ENCODE measurements at places on chromosomes 7 and 10. TPM values are rescaled to one million over a fixed set of nuclear protein-coding genes. Genes with fewer than 3 reads are reported as not detected.

The FBXL13 gene
- 0.89 TPM for total RNA-seq

DNA sequence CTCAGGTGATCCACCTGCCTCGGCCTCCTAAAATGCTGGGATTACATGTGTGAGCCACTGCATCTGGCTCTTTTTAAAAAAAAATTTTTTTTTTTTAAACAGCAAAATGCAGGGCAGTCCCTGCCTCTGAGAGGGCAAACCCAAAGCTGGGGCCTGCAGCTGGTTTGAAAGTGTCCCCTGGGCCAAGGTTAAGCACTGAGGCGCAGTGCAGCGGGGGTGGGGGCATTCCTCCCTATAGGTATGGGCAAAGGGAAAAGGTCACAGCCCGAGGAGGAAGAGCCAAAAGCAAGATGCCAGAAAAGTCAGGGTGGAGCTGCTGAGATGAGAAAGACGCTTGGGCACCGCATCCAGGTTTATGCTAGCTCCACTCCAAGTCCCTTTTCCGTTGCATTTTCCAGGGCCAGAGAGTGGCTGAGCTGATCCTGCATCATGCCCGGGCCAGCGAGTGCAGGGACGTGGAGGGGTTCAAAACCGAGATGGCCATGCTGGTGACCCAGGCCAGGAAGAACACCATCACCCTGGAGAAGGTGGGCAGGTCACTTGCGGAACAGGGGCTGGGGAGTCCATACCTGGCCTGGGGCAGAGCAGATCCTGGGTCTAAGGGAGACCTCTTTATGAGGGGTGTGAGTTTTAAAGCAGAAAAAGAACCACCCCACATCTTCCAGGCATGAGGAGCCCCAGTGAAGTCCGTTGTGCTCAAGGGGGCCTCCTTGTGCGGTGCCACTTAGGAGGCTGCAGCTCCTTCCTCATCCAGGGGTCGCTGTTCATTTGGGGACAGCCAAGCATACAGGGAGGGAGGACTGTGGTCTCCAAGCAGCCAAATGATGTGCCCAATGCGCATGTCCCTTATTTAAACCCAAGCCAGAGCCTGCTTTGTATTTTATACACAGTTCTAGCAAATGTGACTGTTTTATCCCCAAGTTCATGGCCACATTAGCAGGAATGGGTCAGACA is 7.0 kb upstream of the NDUFB2 start:
- H3K36me3 ChIP-seq: peaks cover 53% of the 10 kb centered on the region
- no peak overlapping the region for H3K27ac ChIP-seq
- H3K4me3 ChIP-seq: no peak overlapping the region
- no peak for DNase-seq
- H3K27me3 ChIP-seq: no peaks in the 10 kb centered on the region
- H3K4me1 ChIP-seq: no peaks in the 10 kb centered on the region

- peaks cover 8% of the 10 kb centered on the region for H3K4me1 ChIP-seq
- DNase-seq: no peak
- H3K4me3 ChIP-seq: no peak overlapping the region
- H3K36me3 ChIP-seq: peaks cover 14% of the 10 kb centered on the region
- no peak overlapping the region for H3K27ac ChIP-seq
Measured at GRCh38 chr7:139568346-139568675, 44.8 kb downstream of the CLEC2L start.

- H3K27ac ChIP-seq: no peak overlapping the region
- H3K27me3 ChIP-seq: peaks cover 6% of the 10 kb centered on the region
- no peaks in the 10 kb centered on the region for H3K4me1 ChIP-seq
- H3K4me3 ChIP-seq: no peak overlapping the region
Measured at GRCh38 chr10:14476006-14476405, 145.3 kb upstream of the FRMD4A start.

GRCh38 chr7:111358915-111359314 is 203.4 kb downstream of the IMMP2L start:
- H3K4me1 ChIP-seq: no peaks in the 10 kb centered on the region
- no peak overlapping the region for H3K27ac ChIP-seq
- H3K27me3 ChIP-seq: no peaks in the 10 kb centered on the region
- no peaks in the 10 kb centered on the region for H3K36me3 ChIP-seq

DNA sequence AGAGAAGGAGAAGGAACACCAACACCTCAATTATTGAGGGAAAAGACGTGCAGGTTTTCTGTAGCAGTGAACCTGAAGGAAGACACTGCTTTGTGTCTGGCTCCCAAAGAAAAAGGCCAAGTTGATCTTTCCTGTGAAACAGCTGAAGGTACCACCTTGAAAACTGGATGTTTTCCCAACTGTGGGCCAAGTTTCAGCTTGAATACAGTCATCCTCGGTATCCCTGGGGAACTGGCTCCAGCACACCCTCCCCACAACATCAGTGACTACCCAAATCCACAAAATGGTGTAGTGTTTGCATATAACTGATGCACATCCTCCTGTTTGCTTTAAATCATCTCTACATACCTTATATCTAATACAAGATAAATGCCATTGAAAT is 297.0 kb upstream of the PITRM1 start:
- no peak overlapping the region for H3K4me3 ChIP-seq
- DNase-seq: no peak
- H3K27me3 ChIP-seq: no peaks in the 10 kb centered on the region
- H3K27ac ChIP-seq: no peak overlapping the region
- H3K36me3 ChIP-seq: no peaks in the 10 kb centered on the region
- H3K4me1 ChIP-seq: peaks cover 40% of the 10 kb centered on the region

DNA sequence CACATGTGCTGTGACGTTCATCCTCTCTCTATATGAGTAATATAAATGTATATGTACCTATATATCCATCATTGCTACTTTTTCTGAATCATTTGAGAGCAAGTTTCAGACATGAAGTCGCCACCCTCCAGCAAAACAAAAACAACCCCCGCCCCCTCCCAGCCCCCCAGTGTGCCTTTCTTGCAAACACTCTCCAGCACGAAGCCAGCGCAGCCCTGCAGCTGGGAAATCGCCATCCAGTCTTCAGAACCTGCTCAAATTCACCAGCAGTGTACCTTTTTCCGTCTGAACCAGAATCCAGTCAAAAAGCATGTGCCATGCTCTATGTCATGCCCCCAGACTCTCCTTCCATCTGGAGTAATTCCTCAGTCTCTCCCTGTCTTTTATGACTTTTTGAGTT is 135.8 kb downstream of the TACC2 start:
- H3K27me3 ChIP-seq: peaks cover 3% of the 10 kb centered on the region
- no peak for DNase-seq
- H3K4me1 ChIP-seq: no peaks in the 10 kb centered on the region
- H3K36me3 ChIP-seq: no peaks in the 10 kb centered on the region

DNA sequence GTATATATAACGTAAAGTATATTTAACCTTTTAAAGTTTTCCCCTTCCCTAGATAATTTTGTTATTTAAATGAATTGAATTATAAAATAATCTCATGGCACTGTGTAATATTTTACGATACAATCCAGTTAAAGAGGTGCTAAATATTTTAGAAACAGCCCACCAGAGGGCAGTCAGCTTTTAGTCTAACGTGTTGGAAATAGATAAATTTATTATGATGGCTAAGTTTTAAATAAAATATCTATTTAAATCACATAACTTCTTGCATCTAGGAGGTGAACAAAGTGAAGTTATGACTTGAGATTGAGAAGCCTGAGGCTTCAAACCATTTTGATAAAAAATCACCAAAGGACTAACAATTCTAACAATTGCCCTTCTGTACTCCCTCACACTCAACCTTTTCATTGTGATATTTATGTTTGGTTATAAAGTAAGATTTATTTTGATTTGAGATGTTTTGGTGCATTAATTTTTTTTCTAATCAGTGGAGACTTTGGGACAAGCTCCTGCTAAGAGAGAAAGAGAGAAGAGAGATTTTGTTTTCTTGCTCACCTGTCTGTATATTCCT is 171.5 kb upstream of the SP4 start:
- H3K4me1 ChIP-seq: peaks cover 2% of the 10 kb centered on the region
- H3K4me3 ChIP-seq: no peak overlapping the region
- no peaks in the 10 kb centered on the region for H3K36me3 ChIP-seq
- peak; percentile 9 for DNase-seq
- no peak overlapping the region for H3K27ac ChIP-seq

Data from CD4-positive, alpha-beta T cell (primary cell).